Kidney capillary endothelial cell (primary cell): ENCODE measurements at places on chromosomes 13 and 19.
A peak's percentile ranks its signal among the peaks of the same experiment; 100 is the strongest.

GRCh38 chr19:617551-618246, 15.6 kb downstream of the POLRMT start:
- no peak for DNase-seq

DNA sequence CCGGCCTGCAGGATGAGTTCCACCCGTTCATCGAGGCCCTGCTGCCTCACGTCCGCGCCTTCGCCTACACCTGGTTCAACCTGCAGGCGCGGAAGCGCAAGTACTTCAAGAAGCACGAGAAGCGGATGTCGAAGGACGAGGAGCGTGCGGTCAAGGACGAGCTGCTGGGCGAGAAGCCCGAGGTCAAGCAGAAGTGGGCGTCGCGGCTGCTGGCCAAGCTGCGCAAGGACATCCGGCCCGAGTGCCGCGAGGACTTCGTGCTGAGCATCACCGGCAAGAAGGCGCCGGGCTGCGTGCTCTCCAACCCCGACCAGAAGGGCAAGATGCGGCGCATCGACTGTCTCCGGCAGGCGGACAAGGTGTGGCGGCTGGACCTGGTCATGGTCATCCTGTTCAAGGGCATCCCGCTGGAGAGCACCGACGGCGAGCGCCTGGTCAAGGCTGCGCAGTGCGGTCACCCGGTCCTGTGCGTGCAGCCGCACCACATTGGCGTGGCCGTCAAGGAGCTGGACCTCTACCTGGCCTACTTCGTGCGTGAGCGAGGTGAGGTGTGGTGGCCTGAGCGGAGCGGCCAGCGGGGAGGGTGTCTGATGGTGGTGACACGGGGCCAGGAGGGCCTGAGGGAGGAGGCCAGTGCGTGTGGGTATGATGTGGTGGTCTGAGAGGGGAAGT, 15.5 kb downstream of the NFIC start:
- no peak for DNase-seq

DNA sequence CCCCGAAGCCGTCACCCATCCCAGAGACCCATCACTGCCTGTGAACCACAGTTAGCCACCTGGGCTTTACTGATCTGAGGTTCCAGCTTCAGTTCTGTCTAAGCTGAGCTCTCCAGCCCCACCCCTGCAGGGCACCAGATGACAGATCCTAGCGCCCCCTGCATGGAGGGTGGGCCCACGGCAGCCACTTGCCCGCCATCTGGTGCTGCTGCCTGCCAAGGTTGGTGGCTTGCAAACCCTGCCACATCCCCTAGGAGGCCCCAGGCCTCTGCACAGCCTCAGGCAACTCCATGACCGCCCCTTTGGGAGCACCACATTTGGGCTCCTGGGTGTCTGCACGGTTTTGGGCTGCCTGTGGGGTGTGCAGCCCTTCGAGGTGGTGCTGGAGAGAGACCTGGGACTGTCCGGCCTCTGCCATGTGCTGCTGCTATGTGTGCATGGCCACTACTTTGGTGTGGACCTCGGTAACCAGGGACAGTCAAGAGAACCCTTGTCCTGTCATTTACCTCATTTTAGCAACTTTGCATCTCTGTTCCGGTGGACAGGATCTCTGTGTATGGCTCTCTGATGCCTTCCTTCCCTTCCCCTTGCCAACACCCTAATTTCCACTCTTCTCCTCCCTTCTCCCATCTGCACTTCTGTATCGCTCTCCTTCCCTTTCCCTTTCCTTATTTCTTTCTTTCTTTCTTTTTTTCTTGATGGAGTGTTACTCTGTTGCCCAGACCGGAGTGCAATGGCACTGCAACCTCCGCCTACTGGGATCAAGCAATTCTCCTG, 17.4 kb upstream of the SDHAF1 start:
- no peak for DNase-seq

DNA sequence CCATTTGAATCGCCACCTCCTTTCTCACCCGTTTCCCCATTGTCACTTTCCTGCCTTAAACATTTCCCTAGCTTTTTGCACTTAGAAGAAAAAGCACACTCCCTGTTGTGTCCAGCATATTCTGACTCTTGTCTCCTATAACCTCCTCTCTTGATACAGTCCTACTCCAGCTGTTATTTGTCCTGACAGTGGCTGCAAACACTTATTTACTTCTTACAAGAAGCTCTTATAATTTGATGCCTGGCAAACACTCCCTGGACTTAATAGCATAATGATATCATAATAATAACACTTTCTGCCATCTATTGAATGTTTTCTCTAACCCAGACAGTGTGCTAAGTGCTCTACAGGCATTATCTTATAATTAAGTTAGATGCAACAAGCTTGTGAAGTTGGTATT, 76.6 kb downstream of the DGKH start:
- DNase-seq = no peak

GRCh38 chr13:113152691-113152983, 5.8 kb upstream of the PROZ start:
- DNase-seq = no peak

DNA sequence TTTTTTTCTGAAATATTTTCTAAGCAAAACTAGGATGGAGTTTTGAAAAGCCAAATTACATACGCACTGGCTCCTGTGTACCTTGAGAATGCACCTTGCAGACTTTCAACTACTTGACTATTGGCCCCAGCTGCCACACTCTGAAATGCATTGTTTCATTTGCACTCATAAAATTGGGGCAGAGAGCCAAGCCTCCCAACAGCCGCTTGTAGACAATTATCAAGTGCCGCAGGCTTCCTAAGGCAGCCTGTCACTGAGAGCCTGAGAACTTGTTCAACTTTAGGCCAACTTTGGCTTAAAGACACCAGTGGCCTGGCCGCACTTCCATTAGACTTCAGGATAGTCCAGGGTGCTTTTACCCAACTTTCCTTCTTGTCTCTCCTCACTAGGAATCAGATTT, 115.7 kb upstream of the STARD13 start:
- no peak for DNase-seq

- no peak for DNase-seq
Observed at GRCh38 chr13:38430796-38431195, 81.1 kb downstream of the UFM1 start.

DNA sequence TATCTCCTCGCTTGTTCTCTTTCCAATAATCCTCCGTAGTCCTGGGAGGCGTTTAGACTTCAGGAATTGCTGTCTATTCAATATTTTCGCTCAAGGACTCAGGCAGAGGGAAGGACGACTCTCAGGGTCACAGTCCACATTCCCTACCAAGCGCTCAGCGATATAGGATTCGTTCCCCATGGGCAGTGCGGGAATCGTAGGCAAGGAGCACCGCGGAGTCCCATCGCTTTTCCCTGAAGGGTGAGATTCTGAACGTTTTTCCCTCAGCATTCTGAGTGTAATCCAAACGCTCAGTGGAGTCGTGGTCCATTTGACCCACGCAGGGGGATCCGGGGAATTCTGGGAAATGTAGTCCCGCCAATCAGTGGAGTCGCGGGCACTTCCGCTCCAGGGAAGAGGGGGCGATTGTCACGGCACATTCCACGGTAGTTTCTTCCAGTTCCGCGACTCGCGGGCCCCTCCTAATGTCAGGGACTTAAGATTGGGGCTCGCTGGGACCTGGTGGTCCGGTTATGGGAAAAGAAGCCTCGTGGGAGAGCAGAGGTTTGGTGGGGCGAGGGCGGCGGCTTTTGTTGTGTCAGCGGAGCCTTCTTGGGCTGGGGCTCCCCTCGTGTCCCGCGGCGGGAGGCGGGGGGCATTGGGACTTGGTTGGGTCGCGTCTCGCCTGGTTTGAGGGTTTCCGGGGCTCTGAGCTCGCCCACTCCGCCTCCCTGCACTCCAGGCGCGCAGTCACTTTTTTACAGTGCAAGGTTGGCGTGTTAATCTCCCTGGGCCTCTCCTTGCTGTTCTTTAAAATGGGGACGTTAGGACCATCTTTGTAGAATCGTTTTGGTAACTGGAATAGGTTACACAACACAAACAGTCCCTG, at the start of gene ZNF234:
Gene ZNF234, plus strand, starts transcription at position 364 of the 868 bp plus-strand sequence. CDS start 3,079 bp downstream, outside the sequence.
- DNase-seq = peak; percentile 67

DNA sequence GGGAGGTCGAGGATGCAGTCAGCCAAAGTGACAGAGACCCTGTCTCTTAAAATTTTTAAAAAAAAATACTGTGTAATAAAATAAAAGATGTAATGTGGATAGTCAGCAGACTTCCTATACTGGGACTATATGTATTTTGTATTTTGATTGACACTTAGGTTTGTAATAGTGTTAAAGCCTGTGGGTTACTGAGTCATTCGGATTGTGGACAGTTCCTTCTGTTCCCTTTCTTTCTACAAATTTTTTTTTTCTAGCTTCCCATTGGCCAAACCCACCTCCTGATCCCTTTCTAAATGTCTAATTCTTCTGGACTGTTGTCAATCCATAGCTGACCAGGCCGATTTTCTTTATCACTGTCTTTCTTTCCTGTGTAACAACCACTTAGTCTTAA, 108.0 kb downstream of the DNAJC3 start:
- no peak for DNase-seq

DNA sequence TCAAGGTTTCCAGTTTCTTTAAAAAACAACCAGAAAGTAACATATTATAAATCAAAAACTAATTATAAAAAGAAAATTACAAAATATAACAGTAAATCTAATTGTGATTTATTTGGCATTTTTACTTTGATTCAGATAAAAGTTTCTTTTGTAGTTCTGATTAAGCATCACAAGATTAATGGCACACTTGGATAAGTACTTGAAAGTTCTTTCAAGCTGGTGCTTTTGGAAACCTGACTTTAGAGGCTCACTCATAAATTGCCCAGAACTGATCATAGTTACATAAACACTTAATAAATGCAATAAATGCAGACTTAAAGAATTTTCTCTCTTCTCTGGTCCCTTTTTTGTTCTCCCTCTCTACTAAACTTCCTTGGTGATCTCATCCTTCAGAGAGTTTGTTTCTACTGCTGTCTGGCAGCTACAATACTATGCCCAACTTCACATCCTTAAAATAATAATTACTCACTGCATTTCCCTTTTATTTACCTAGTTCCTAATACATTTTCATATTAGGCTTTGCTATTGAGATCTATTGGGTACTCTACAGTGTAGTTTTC, 1417.0 kb downstream of the EFNB2 start:
- DNase-seq = peak; percentile 5

DNA sequence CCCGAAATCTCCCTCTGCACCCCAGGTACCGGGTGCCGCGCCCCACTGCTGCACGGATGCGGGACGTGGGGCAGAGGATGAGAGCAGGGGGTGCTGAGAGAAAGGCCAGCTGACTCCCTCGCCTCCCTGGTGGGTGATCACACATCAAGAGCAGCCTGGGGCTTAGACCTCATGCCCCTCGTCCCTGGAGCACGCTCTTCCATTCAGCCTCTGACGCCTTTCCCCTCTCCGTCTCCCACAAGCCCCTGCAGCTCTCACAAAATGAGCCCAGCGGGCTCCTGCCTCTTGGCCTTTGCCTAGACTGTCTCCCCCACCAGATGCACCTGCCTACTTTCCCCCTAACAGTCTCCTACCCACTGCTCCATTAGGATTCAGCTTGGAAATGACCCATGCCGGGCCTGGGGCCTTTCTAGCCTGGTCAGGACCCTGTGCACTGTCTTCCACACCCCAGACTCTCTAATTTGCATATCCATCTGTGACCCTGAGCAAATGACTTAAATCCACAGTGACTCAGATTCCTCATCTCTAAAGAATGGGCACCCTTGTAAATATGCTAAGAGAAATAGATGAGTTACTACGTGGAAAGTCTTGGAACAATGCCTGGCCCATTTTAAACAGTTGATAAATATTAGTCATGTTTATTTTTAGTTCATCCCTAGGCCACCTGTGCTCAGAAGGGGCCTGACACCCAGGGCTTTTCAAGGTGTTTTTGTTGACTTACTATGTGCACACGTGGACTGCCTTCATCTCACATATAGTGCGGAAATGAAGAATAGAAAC, 582 bp upstream of the PTPRH start:
- DNase-seq = peak; percentile 91

DNA sequence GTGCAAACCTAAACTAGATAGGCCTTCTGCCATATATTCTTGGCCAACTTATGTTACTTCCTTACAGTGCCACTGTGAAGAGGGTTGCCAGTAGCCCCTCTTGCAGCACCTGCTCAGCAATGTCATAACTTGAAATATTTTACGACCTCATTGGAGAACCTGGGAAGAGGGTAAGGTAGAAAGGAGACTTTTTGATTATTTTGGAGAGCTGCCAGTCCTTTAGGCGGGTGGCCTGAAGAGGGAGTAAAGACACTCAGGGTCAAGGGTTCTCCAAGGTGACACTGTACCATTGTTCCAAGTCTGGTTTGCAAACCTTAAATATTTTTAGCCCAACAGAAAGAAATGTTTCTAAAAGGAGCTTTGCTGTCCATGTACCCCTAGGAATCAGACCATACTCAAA, 118.3 kb downstream of the FLT1 start:
- DNase-seq = no peak

GRCh38 chr13:94261163-94261562, 218.3 kb downstream of the DCT start:
- no peak for DNase-seq

GRCh38 chr19:58353717-58354477, 605 bp upstream of the A1BG start:
- DNase-seq = no peak

DNA sequence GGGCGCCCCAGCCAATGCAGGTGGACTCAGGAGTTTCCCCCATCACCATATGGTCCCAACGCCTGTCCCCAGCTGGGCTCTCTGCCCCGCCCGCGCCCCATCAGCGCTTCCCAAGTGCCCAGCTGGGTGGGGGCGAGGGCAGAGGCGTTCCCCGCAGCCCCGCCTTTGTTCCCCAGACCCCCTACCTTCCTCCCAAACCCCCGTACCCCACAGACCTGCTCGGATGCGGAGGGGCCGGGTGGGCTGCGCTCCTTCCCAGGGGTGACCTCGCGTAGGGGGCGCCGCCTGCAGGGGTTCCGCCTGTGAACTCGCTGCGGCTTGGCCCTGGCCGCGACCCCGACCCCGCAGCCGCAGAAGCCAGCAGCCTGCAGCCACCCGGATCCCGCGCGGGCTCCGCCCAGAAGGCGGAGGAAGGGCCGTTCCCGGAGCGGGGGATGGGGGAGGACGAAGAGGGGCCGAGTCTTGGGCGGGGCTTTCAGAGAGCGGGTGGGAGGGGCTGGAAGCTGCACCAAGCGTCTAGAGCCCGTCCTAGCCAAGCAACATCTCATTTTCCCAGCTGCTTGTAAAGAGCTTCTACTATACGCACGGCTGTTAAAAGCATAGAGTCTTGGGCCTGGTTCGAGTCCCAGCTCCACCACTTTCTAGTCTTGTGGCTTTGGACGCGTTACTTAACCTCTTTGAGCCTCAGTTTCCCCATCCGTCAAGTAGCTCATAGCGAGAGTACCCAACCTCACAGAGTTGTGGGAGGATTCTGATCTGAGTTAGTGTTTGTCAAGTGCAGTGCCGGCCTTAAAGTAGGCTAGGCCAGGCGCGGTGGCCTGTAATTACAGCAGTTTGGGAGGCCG, at the start of gene RAB3D:
Gene RAB3D, minus strand, starts transcription at position 404 of the 845 bp plus-strand sequence. CDS start 2,258 bp downstream, outside the sequence.
- peak; percentile 81 for DNase-seq

DNA sequence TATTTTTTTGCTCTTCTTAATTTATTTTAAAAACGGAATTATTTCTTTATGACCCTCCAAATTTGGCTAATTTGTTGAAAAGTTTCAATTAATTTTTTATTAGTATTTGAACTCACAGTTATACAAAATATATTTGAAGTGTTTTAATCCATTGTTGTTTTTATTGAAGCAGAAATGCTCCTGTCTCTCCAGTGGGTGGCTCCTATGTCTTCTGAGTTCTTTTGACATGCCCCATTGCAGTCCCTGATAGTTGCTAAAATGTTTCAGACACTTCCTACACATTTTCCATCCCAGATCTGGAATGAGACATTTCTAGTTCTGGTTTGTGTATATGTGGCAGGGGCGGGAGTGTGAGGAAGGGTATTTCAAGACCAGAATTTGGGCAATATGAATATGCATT, 579.4 kb upstream of the PRR20A start:
- peak; percentile 6 for DNase-seq

- DNase-seq = no peak
Observed at GRCh38 chr19:2573916-2574315, 98.0 kb downstream of the GADD45B start.
